ENCODE measurements at places on chromosomes 16 and 17. TPM values are rescaled to one million over a fixed set of nuclear protein-coding genes. Genes with fewer than 3 reads are reported as not detected.

The CD300H gene
- total RNA-seq, result 0.53 TPM

The TP53TG3B gene
- 0.26 TPM for total RNA-seq

The TBC1D16 gene
- 6.0 TPM for total RNA-seq

The CHST5 gene
- total RNA-seq, result 0.04 TPM

The TNFRSF17 gene
- not detected for total RNA-seq

The MMP15 gene
- total RNA-seq, result 17.4 TPM

The CDH13 gene
- total RNA-seq, result not detected

The CCL8 gene
- not detected for total RNA-seq

The TLCD1 gene
- 31.9 TPM for total RNA-seq

The RNF222 gene
- not detected for total RNA-seq

The NLRP1 gene
- 2.7 TPM for total RNA-seq

The PRR11 gene
- 60.1 TPM for total RNA-seq

The SMPD3 gene
- total RNA-seq, result 0.31 TPM

The KRT10 gene
- total RNA-seq, result 112 TPM

The MEOX1 gene
- total RNA-seq, result not detected

The AGRP gene
- not detected for total RNA-seq

The SYCE1L gene
- total RNA-seq, result 8.4 TPM

The BICDL2 gene
- not detected for total RNA-seq

The PIRT gene
- not detected for total RNA-seq

The DHX8 gene
- total RNA-seq, result 39.7 TPM

The MT1M gene
- not detected for total RNA-seq

The SLC38A8 gene
- total RNA-seq, result not detected

The LHX1 gene
- 2.2 TPM for total RNA-seq

The LRRC75A gene
- total RNA-seq, result 1.0 TPM

The C17orf67 gene
- total RNA-seq, result 2.2 TPM

The ANKRD40CL gene
- not detected for total RNA-seq

The TMEM114 gene
- total RNA-seq, result not detected

The RAB26 gene
- total RNA-seq, result 2.4 TPM

The ATAD5 gene
- total RNA-seq, result 3.8 TPM

The CORO1A gene
- 2.7 TPM for total RNA-seq

The DYNC1LI2 gene
- total RNA-seq, result 40.4 TPM

The KCNG4 gene
- not detected for total RNA-seq

The NTHL1 gene
- total RNA-seq, result 37.5 TPM

The KRTAP2-3 gene
- total RNA-seq, result not detected

The CES1 gene
- 30.1 TPM for total RNA-seq

The PKMYT1 gene
- total RNA-seq, result 58.3 TPM

The IRX5 gene
- 1.9 TPM for total RNA-seq

The CDH5 gene
- 0.09 TPM for total RNA-seq

The ASGR1 gene
- total RNA-seq, result 1.2 TPM

The OR1F1 gene
- 0.29 TPM for total RNA-seq

The TIMP2 gene
- total RNA-seq, result 224 TPM

The AOC3 gene
- 1.1 TPM for total RNA-seq
